Stimulated activated naive CD4-positive, alpha-beta T cell (primary cell): ENCODE measurements at places on chromosomes 4 and X.

- DNase-seq, result no peak
These were observed 67.3 kb downstream of the SPRY1 start for GRCh38 chr4:123463869-123464268.

GRCh38 chr4:121726642-121727268 lies 30.0 kb upstream of the ANXA5 start:
- no peak for DNase-seq

DNA sequence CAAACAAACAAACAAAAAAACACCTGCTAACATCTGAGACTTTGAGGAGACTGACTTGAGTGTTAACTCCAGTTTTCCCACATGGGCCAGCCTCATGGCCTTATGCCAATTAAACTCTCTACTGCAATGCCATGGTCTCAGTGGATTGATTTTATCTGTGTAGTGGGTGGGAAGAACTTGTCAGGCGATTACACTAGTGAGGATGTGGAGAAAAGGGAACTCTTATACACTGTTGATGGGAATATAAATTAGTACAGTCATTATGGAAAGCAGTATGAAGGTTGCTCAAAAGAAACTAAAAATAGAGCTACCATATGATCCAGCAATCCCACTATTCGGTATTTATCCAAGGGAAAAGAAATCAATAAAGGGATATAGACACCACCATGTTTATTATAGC lies 12.8 kb upstream of the XIAP start:
- no peak for DNase-seq

GRCh38 chr4:113336556-113336955 lies 287.1 kb downstream of the ANK2 start:
- DNase-seq, result no peak

DNA sequence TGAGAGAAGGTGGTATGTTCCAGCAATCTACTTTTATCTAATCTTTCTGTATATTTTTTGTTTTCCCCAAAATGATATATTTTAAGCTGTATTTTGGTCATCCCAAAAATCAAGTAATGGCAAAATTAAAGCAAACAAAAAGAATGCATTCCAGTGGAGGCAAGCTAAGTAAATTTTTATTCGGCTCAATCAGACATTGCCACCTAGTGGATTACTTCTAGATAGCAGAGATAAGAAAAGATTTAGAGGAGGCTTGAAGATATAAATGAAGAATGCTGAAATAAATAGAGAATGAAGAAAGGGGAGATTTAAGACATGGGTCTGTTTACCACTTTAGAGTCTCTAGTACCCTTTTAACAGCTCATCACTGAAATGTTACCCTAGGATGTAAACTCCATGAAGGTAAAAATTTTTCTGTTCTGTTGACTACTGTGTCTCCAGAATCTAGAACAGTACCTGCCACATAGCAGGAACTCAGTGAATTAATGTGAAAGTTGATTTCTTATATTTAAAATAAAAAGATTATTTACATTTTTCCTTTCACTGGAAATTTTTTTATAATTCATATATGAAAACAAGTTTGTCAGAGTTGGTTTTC lies 110.9 kb upstream of the ANK2 start:
- DNase-seq, result no peak

GRCh38 chrX:10138726-10139125 lies 18.0 kb upstream of the CLCN4 start:
- no peak for DNase-seq

GRCh38 chr4:151034829-151035228 lies 19.7 kb upstream of the LRBA start:
- DNase-seq, result no peak
